Activated CD8-positive, alpha-beta T cell treated with anti-CD3 and anti-CD28 coated beads, Interleukin-2, amount 10 ng/mL, durations not matched to agents 7 days and 5 days (primary cell): ENCODE measurements at places on chromosomes 6 and 20. TPM values are rescaled to one million over a fixed set of nuclear protein-coding genes. Genes with fewer than 3 reads are reported as not detected.
A peak's percentile ranks its signal among the peaks of the same experiment; 100 is the strongest.

TMEM244 gene
- total RNA-seq, result not detected

DNA sequence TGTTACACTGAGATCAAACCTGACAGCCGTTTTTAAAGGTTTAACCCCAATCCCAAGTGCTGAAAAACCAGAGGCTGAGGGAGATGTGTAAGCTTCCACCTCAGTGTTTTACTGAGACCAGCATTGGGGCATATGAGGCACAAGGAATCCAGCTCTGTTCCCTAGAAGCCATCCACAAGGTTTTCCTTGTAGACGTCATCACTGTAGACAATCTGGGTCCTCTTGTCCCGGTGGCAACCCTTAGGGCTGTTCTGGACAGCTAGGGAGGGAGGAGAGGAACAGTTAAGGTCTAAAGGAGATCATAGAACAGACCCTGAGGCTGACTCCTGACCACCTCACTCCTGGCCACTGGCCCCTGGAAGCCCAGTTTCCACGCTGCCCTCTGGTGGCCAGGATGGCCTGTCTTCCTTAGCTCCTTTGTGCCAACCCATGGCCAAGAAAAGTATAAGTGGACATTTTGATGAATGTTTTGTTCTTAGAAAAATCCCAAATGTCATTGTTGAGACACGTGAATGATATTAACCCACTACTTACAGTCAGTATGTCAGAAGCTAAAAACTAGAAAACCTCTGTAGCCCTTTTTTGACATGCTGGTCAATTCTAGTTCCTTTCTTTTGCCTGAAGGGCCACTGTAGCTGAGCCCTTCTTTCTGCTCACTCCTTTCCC, 6.4 kb downstream of the CFB start:
- H3K4me3 ChIP-seq, result no peak overlapping the region
- H3K36me3 ChIP-seq, result peaks cover 40% of the 10 kb centered on the region
- peak; percentile 55 for DNase-seq
- no peaks in the 10 kb centered on the region for H3K27me3 ChIP-seq

- H3K27ac ChIP-seq, result no peak overlapping the region
- no peaks in the 10 kb centered on the region for H3K27me3 ChIP-seq
- H3K4me1 ChIP-seq, result no peaks in the 10 kb centered on the region
- DNase-seq, result peak; percentile 8
- H3K4me3 ChIP-seq, result no peak overlapping the region
Measured at GRCh38 chr20:38579921-38580320, 1.1 kb upstream of the ADIG start.

TOP1 gene
- 91.5 TPM for total RNA-seq

DNA sequence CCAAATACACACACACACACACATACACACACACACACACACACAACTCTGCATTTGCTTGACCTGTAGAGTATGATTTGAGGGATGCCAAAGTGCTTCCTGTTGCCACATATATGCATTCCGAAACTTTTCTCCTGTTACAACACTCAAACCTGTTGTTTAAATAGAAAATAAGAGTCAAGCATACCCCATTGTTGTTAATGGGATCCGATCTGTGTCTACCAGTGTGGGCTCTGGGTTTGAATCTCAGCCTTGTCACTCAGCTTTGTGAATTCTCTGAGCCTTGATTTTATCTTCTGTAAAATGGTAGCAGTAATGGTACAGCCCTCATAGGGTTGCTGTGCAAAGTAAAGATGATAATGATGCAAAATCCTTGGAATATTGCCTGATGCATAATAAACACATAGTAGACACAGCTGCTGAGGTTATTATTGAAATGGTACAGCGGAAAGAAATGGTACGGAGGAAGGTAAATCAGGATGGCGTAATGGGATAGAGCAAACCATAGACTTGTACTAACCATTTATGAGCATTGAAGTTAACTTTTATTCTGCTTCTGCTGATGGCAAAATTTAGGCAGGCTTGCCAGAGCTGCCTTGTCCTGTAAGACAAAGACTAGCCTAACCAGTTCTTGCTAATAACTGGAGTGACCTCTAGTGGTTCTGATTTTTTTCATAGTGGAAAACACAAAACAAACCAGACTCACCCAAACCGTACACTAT, 113.5 kb upstream of the PHACTR1 start:
- H3K4me1 ChIP-seq, result no peaks in the 10 kb centered on the region
- no peaks in the 10 kb centered on the region for H3K36me3 ChIP-seq
- no peak overlapping the region for H3K4me3 ChIP-seq
- DNase-seq, result no peak
- H3K27me3 ChIP-seq, result peaks cover 7% of the 10 kb centered on the region
- no peak overlapping the region for H3K27ac ChIP-seq

KCNB1 gene
- total RNA-seq, result not detected

DNA sequence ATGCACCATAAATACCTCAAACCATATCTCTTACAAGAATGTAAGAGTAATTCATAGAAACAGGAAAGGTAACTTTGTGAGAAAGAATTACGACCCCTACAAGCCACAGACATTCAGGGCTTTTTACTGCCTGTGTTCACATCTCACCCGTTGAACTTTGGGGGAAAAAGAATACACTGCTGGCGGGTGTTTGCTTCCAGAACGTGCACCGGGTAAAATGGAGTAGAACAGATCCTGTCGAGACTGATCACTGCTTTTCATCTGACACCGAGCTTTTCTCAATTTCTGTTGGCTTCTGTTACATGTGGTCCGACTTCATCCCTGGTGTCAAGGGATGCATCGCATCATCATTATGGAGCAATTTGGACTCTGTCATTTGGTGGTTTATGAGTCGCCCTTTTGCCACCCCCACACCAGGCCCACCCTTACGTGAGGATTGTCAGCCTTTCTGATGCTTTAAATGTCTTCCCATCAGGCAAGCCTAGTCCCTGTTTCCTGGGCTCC, 219.2 kb upstream of the ZFP64 start:
- peak overlapping the region; percentile 57 for H3K4me3 ChIP-seq
- H3K27ac ChIP-seq, result peak overlapping the region; percentile 88
- peaks cover 44% of the 10 kb centered on the region for H3K4me1 ChIP-seq
- H3K36me3 ChIP-seq, result peaks cover 5% of the 10 kb centered on the region
- DNase-seq, result no peak

HLA-DQA2 gene
- not detected for total RNA-seq

GRCh38 chr20:21096321-21097043, 9.7 kb downstream of the LINC00237 start:
- DNase-seq, result no peak
- no peak overlapping the region for H3K27ac ChIP-seq
- peaks cover 3% of the 10 kb centered on the region for H3K36me3 ChIP-seq
- peaks cover 30% of the 10 kb centered on the region for H3K4me1 ChIP-seq
- peaks cover 66% of the 10 kb centered on the region for H3K27me3 ChIP-seq

GRCh38 chr6:33205191-33206026, 954 bp downstream of the HSD17B8 start:
- H3K27me3 ChIP-seq, result no peaks in the 10 kb centered on the region
- H3K4me1 ChIP-seq, result peaks cover 72% of the 10 kb centered on the region
- peak overlapping the region; percentile 91 for H3K4me3 ChIP-seq
- DNase-seq, result peak; percentile 51

DNA sequence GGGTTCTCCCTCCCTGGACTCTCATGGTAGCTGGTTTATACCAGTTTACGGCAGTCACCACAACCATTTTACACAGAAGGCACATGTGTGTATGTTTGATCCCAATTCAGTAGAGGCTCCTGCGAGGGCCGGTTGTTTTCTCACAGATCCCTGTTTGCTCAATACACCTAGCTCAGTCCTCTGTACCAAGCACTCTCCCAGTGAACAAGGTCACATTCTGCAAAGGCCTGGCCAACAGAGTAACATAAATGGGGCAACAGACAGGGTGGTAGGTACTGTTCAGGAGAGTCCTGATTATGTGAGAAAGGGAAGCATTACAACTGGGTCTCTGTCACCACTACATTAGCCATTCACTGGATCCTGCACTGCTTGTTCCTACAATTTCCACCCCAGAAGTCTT, 84.4 kb downstream of the ELOVL5 start:
- no peak for DNase-seq
- H3K4me1 ChIP-seq, result no peaks in the 10 kb centered on the region
- no peak overlapping the region for H3K27ac ChIP-seq

DNA sequence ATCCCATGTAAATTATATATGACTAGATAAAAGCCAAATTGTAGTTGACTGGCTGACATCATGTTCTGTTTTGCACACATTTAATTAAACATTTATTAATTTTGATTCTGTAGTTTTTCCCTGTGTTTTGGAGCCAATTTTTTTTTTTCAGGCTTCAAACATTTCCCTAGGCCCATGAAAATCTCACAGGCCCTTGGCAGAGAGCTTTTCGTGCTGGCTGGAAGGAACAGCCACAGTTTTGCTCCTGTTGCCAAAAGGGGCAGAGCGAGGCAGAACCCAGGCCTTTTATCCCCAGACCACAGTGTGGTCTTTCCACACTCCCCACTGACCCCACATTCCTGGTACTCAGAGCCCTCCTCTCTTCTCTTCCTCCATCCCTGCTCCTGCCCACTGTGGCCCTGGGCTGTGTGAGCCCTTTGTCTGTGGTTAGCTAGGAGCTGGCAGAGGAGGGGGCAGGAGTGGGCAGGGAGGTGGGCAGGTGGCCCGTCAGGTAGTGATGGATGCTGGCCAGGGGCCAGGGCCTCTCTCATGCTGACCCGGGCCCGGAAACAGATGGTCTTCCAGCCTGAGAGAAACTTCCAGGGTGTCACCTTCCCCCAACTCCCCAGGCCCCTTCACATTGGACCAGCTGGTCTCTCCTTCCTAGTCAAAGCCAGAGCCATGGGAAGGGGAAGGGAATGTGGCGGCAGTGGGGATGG, 19.4 kb upstream of the CCM2L start:
- peaks cover 25% of the 10 kb centered on the region for H3K27me3 ChIP-seq
- H3K36me3 ChIP-seq, result no peaks in the 10 kb centered on the region
- H3K4me3 ChIP-seq, result no peak overlapping the region
- peaks cover 3% of the 10 kb centered on the region for H3K4me1 ChIP-seq

GRCh38 chr20:10971096-10971495, 297.3 kb upstream of the JAG1 start:
- DNase-seq, result no peak
- no peak overlapping the region for H3K4me3 ChIP-seq
- H3K4me1 ChIP-seq, result no peaks in the 10 kb centered on the region
- H3K27me3 ChIP-seq, result no peaks in the 10 kb centered on the region
- H3K27ac ChIP-seq, result no peak overlapping the region

- H3K27me3 ChIP-seq, result peaks cover 1% of the 10 kb centered on the region
- DNase-seq, result no peak
- H3K36me3 ChIP-seq, result no peaks in the 10 kb centered on the region
- H3K4me3 ChIP-seq, result no peak overlapping the region
- no peak overlapping the region for H3K27ac ChIP-seq
Measured at GRCh38 chr6:140105857-140106256, 731.4 kb upstream of the CITED2 start.

RSPO4 gene
- total RNA-seq, result not detected

DNA sequence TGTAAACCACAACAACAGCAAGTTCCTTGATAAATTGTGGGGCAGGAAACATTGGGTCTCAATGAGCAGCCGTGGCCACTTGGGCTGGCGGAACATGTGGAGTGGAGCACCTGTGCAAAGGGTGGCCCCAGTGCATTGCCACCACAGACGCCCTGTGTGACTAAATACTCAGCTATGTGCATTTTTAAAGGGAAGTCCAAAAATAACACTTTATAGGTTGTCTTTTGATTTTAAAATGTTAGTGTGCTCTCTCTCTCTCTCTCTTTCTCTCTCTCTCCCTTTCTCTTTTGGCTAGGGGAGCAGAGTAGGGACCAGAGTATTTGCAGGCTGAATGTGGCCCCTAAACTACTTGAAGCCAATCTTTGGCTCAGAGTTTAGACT, 236.3 kb downstream of the BCAS1 start:
- peaks cover 79% of the 10 kb centered on the region for H3K4me1 ChIP-seq
- peak overlapping the region; percentile 67 for H3K27ac ChIP-seq
- H3K36me3 ChIP-seq, result peaks cover 35% of the 10 kb centered on the region
- no peak for DNase-seq
- peak overlapping the region; percentile 36 for H3K4me3 ChIP-seq

DNA sequence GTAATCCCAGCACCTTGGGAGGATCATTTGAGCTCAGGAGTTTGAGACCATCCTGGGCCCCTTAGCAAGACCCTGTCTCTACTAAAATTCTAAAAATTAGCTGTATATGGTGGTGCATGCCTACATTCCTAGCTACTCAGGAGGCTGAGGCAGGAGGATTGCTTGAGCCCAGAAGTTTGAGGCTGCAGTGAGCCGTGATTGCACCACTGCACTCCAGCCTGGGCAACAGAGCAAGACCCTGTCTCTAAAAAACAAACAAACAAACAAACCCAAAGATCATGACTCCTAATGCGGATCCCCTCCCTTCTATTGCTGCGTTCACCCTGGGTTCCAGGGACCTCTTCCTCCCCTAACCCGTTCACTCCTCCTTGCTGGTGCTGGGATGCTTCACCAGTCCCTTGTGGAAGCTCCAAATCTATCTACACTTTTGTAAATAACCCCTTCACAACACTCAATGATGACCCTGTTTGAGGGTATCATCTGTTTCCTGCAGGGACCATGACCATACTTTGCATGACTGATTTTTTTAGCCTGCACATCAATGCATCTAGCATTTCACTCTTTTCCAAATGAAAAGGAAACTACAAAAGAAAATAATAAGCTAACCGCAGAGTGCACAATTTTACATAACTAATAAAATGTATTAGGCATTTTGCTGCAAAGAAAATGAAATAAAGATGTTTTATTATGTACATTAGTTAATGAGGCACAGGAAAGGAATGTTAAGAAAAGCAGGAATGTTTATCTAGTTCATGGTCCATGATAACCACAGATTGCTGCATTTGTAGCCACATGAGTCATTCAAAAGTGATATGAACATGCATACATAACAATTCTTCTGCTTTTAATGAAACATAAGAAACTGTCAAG, 30.5 kb upstream of the IPCEF1 start:
- H3K4me1 ChIP-seq, result no peaks in the 10 kb centered on the region
- no peak overlapping the region for H3K4me3 ChIP-seq
- DNase-seq, result no peak
- peaks cover 6% of the 10 kb centered on the region for H3K27me3 ChIP-seq
- no peak overlapping the region for H3K27ac ChIP-seq

- no peaks in the 10 kb centered on the region for H3K27me3 ChIP-seq
- no peak overlapping the region for H3K27ac ChIP-seq
- no peak for DNase-seq
Measured at GRCh38 chr6:112037783-112038216, 16.1 kb upstream of the CCN6 start.

BTN1A1 gene
- total RNA-seq, result not detected

DNA sequence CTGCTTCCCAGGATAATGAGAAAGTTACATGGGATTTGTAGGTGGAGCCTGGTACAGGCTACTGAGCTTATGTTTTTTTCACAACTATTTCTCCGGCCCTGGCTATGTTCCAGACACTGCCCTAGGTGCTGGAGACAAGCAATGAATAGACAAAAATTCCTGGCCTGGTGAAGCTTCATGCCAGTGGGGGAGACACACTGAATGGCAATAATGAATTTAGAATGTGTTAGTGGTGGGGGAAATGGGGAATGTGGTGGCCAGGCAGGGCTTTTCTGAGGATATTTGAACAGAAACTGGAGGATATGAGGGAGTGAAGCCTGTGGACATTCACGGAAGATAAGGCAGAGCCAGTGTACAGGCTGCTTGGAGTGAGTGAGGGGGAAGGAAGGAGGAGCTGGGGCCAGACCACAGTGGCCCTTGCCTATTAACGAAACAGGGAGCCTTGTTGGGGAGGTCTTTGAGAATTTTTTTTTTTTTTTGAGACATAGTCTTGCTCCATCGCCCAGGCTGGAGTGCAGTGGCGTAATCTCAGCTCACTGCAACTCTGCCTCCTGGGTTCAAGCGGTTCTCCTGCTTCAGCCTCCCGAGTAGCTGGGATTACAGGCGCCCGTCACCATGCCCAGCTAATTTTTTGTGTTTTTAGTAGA, 6.6 kb downstream of the FOXS1 start:
- no peak overlapping the region for H3K27ac ChIP-seq
- peaks cover 23% of the 10 kb centered on the region for H3K4me1 ChIP-seq
- H3K4me3 ChIP-seq, result no peak overlapping the region
- H3K27me3 ChIP-seq, result no peaks in the 10 kb centered on the region
- no peaks in the 10 kb centered on the region for H3K36me3 ChIP-seq

CNR1 gene
- not detected for total RNA-seq

GRCh38 chr6:36627801-36628246, 33.7 kb downstream of the SRSF3 start:
- H3K27ac ChIP-seq, result peak overlapping the region; percentile 26
- H3K4me3 ChIP-seq, result no peak overlapping the region

GDAP1L1 gene
- not detected for total RNA-seq
